ENCODE measurements at places on chromosomes 7 and 10. TPM values are rescaled to one million over a fixed set of nuclear protein-coding genes. Genes with fewer than 3 reads are reported as not detected.
A peak's percentile ranks its signal among the peaks of the same experiment; 100 is the strongest.

The IPMK gene
- 6.9 TPM for total RNA-seq

The ITPRID1 gene
- not detected for total RNA-seq

The ACHE gene
- total RNA-seq, result not detected

The TMEM270 gene
- total RNA-seq, result not detected

DNA sequence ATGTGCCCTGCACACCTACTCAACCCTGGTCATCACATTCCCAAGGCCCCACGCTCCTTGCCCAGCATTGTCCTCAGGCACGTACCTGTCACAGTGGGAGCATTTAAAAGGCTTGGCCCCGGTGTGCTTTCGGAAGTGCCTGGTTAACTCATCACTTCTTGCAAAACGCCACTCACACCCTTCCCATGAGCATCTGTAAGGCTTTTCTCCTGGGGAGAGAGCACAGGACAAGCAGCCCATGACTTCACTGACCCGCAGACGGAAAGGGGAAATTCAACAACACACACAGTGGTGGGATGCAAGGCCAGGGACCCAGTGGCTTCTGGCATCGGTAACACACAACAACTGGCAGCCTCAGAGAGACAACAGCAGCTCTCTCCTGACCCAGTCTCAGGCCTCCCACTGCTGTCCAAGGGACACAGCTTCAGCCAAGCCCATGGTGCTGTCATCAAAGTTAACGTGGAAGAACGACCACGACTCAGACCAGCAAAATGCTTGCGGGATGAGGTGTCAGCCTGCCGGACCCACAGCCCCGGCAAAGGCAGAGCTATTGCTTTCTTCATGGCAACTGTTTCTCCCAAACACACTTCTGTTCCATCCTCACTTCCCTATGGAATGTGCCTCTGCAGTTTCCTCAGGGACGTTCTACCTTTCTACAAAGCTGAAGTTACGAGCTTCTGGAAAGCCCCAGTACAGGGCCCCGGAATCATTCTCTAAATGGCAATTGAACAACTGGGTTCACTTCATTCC, 4.8 kb downstream of the KLF6 start:
- no peaks in the 10 kb centered on the region for H3K27me3 ChIP-seq
- H3K4me3 ChIP-seq, result peak overlapping the region; percentile 97
- H3K27ac ChIP-seq, result peak overlapping the region; percentile 98
- no peak for DNase-seq
- H3K4me1 ChIP-seq, result peaks cover 63% of the 10 kb centered on the region

DNA sequence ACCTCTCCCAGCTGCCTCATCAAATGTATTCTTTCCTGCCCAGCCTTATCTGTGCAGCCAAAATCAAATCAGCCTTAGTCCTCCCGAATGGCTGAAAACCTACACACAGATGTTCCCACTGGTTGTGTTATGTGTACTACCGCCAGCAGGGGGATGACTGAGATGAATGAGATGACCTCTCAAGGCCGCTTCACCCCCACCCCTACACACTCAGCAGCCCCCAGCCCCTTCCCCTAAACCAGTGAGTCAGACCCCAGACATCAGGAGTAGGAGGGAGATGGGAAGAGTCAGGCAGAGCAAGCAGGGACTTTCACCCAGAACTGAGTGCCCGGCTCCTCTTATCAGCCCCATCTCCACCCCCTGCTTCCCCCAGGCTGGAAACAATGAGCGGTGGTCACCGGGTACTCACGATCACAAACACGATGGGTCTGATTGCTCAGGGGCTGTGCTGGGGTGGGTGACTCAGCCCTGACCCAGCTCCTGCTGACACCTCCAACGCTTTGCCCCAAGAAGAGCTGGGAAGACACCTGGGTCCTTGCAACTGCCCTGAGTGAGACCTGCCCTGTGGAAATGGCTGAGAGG, 6.5 kb upstream of the C10orf105 start:
- peak overlapping the region; percentile 98 for H3K27ac ChIP-seq
- peaks cover 62% of the 10 kb centered on the region for H3K4me1 ChIP-seq
- H3K27me3 ChIP-seq, result no peaks in the 10 kb centered on the region

DNA sequence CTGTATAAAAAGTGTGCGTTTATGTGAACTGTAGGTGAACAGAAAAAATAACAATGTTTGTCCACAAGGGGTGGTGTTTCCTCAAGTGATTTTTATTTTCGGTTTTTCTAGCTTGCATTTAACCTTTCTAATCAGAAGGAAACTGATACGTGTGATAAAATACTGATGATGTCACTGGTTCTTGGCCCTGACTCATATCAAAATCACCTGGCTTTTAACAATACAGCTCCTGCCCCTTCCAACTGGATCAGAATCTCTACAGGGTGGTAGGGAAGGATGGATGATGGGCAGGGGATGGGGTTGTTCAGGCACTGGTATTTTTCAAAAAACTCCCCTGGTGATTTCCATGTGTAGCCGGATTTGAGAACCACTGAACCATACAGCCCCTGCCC, 10.9 kb downstream of the NPFFR1 start:
- no peak for DNase-seq
- no peak overlapping the region for H3K4me3 ChIP-seq
- no peak overlapping the region for H3K27ac ChIP-seq
- peaks cover 2% of the 10 kb centered on the region for H3K27me3 ChIP-seq
- H3K4me1 ChIP-seq, result peaks cover 26% of the 10 kb centered on the region

DNA sequence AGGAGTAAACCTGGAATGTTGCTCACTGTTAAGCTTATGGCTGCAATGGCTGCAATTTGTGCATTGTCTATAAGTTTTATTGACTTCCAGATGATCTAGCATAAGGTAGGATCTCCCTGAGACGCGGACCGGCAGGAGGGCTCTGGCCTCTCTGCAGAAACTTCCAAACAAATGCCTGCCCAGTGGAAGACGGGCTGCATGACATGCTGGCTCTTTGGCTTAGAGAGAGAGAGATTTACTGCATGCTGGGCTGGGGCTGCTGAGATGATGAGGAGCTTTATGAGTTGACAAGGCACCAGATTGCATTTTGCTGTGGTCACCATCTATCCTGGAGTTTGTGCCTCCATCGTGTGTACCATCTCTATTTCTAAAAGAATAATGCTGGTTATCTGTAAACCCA, 193.2 kb downstream of the GALNT17 start:
- no peaks in the 10 kb centered on the region for H3K4me1 ChIP-seq

DNA sequence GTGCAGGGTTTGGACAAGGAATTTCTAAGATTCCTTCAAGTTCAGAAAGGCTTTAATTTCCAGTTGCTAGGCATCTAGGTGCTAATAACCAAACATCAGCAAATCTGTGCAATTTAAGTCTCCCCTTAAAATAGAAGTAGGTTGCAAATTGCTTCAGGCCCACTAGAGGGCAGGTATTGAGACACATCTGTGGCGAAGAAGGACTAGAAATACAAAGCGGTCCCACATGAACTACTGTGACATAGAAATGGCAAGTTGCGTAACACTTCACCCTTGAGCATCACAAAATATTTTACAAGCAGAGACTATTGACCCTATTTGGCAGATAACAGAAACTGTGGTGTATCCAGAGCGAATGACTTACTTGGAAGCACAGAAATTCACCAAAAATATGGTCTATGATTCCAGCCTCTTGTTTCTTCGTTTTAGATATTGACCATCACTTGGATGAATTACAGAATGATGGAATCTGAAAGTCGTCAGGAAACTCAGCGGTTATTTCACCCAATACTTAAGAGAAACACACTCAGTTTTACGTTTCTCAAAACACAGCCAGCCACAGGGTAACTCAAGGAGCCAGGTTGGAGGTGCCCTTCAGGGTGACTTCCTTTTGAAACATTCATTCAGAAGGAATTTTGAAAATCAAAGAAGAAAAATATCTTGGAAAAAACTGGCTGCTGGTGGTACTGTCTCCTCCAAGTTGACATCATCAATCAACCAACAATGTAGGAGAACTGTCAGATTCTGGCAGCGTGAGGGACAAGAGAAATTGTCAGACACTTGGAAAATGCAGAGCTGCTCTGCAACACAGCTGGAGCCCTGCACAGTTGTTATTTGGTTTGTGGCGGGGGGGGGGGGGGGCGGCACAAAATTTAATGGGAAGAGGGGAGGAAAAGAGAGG, 256.3 kb upstream of the MINDY3 start:
- no peak for DNase-seq
- H3K4me3 ChIP-seq, result no peak overlapping the region
- no peaks in the 10 kb centered on the region for H3K4me1 ChIP-seq

GRCh38 chr7:117659531-117660011, 179.7 kb downstream of the CFTR start:
- H3K36me3 ChIP-seq, result no peaks in the 10 kb centered on the region
- no peak overlapping the region for H3K4me3 ChIP-seq
- no peaks in the 10 kb centered on the region for H3K27me3 ChIP-seq
- H3K27ac ChIP-seq, result no peak overlapping the region
- H3K4me1 ChIP-seq, result no peaks in the 10 kb centered on the region

- H3K4me1 ChIP-seq, result no peaks in the 10 kb centered on the region
- no peaks in the 10 kb centered on the region for H3K36me3 ChIP-seq
- peaks cover 4% of the 10 kb centered on the region for H3K27me3 ChIP-seq
- H3K27ac ChIP-seq, result no peak overlapping the region
- no peak for DNase-seq
- no peak overlapping the region for H3K4me3 ChIP-seq
These were observed 31.9 kb downstream of the PAPSS2 start for GRCh38 chr10:87691506-87692070.

GRCh38 chr7:29946428-29947186, 43.0 kb downstream of the SCRN1 start:
- peaks cover 3% of the 10 kb centered on the region for H3K36me3 ChIP-seq
- DNase-seq, result no peak
- H3K4me3 ChIP-seq, result no peak overlapping the region
- no peak overlapping the region for H3K27ac ChIP-seq

- no peak overlapping the region for H3K27ac ChIP-seq
- H3K27me3 ChIP-seq, result no peaks in the 10 kb centered on the region
- no peak overlapping the region for H3K4me3 ChIP-seq
- no peaks in the 10 kb centered on the region for H3K36me3 ChIP-seq
- H3K4me1 ChIP-seq, result no peaks in the 10 kb centered on the region
These were observed 52.8 kb downstream of the C10orf90 start for GRCh38 chr10:126617733-126618132.

DNA sequence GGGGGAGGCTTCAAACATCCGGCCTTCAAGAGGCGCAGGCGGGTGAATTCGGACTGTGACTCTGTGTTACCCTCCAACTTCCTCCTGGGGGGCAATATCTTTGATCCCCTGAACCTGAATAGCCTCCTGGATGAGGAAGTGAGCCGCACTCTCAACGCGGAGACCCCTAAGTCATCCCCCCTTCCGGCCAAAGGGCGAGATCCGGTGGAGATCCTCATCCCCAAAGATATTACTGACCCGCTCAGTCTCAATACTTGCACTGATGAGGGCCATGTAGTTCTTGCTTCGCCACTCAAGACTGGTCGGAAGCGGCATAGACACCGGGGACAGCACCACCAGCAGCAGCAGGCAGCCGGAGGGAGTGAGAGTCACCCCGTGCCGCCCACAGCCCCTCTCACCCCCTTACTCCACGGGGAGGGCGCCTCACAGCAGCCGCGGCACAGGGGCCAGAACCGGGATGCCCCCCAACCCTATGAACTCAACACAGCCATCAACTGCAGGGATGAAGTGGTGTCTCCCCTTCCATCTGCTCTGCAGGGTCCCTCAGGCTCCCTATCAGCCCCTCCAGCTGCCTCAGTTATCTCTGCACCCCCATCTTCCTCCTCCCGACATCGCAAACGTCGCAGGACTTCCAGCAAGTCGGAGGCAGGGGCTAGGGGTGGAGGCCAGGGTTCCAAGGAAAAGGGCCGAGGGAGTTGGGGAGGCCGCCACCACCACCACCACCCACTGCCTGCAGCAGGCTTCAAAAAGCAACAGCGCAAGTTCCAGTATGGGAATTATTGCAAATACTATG, 1.1 kb downstream of the MEPCE start:
- H3K36me3 ChIP-seq, result peaks cover 67% of the 10 kb centered on the region
- peaks cover 63% of the 10 kb centered on the region for H3K4me1 ChIP-seq
- peak overlapping the region; percentile 87 for H3K4me3 ChIP-seq
- peak overlapping the region; percentile 93 for H3K27ac ChIP-seq
- DNase-seq, result peak; percentile 51
- H3K27me3 ChIP-seq, result peaks cover 3% of the 10 kb centered on the region

- H3K36me3 ChIP-seq, result peaks cover 10% of the 10 kb centered on the region
- no peak for DNase-seq
- H3K4me1 ChIP-seq, result peaks cover 19% of the 10 kb centered on the region
- H3K4me3 ChIP-seq, result no peak overlapping the region
These were observed 128.1 kb upstream of the SAMD8 start for GRCh38 chr10:74983383-74983782.

DNA sequence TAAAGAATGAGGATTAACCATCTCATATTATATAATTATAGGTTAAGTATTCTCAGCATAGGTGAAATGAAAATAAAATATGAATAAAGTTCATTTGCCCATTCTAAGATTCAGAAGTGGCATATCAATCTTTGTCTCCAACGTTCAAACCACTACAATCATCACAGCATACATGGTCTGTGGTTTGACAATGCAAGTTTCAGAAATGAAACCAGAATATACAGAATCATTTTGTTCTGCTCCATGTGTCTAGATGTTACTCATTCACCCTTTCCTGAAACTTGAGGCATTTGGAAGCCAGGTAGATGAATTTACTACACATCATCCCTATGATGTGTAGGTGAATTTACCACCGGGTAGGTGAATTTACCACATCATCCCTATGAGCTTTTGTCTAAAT, 44.5 kb upstream of the PPP1R3A start:
- no peak for DNase-seq
- H3K27me3 ChIP-seq, result no peaks in the 10 kb centered on the region
- no peak overlapping the region for H3K4me3 ChIP-seq
- no peak overlapping the region for H3K27ac ChIP-seq
- H3K36me3 ChIP-seq, result no peaks in the 10 kb centered on the region
- H3K4me1 ChIP-seq, result no peaks in the 10 kb centered on the region

DNA sequence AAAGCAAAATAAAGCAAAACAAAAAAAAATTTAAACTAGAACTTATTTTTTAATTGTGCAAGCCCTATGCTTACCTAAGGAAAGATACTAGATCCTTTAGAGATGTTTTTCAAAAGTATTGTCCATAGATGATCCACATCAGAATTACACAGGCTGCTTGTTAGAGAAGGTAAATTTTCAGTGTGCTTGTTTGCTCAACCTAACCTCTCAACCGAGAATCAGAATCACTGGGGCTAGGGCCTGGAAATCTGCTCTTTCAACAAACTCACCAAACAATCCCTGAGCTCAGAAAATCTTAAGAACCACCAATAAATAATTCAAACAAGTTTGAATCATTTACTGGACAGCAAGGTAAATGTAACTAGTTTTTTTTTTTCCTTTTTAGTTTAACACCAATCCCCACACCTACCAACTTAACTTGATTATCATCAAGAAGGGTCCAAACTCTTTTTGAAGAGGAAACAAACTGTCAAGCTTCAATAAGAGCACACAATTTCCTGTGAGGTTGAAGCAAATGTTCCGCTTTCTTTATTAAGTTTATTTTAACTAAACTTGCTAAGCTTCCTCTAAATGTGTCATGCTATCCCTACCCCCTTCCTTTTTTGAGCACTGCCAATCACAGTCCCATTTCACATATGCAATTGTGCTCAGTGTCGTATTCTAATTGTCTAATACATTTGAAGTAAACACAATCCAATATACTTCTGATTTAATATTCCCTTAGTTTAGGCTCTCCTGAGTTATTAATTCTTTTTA, 7.4 kb upstream of the TSPAN33 start:
- H3K27ac ChIP-seq, result no peak overlapping the region
- DNase-seq, result no peak
- H3K36me3 ChIP-seq, result no peaks in the 10 kb centered on the region
- peaks cover 3% of the 10 kb centered on the region for H3K27me3 ChIP-seq
- peaks cover 16% of the 10 kb centered on the region for H3K4me1 ChIP-seq

- no peaks in the 10 kb centered on the region for H3K4me1 ChIP-seq
- H3K36me3 ChIP-seq, result no peaks in the 10 kb centered on the region
- H3K27ac ChIP-seq, result no peak overlapping the region
- peaks cover 19% of the 10 kb centered on the region for H3K27me3 ChIP-seq
These were observed 85.0 kb upstream of the ZNF800 start for GRCh38 chr7:127477295-127478023.
